ENCODE measurements at places on chromosomes 7 and 10.

- DNase-seq: no peak
These were observed 440 bp downstream of the JAKMIP3 start for GRCh38 chr10:132066186-132066585.

GRCh38 chr10:114022766-114023597, 20.7 kb upstream of the ADRB1 start:
- no peak for DNase-seq

- DNase-seq: no peak
These were observed 1.8 kb downstream of the LFNG start for GRCh38 chr7:2521341-2521745.

DNA sequence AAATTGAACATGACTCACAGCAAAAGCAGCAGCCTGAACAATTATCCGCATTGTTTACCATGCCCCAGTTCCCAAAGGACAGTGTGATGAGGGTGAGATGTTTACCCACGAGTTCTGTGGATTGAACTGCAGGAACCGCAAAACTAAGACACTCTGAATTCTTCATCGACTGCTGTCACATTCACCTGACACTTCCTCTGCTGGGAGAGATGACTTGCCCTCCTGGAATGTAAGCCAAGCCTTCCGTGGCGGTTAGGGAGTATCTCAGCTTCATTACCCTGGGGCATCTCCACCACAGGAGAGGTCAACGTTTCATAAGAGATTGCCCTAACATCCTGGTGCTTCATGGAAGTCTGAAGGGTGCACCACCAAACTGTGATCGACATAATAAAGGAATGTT, 374.6 kb upstream of the ADARB2 start:
- no peak for DNase-seq

DNA sequence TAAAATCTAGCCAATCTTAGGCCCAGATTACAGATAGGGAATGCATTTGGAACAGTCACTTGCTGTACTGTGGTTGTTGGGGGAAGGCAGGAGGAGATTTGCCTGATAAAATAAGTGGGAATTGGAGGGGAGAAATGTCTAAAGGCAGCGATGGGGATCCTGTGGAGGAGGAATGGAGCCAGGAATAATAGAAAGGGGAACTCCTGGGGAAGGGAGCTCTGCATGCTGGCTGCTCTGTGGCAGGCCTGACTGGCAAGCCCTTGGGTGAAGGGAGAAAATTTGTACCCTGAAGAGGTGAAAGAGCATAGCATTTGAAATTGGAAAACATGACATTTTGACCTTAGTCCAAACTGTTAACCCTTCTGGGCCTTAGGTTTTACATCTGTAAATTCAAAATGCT, 13.7 kb downstream of the MMP21 start:
- no peak for DNase-seq

All from HEK293T (cell line).